Activated naive CD8-positive, alpha-beta T cell treated with anti-CD3 and anti-CD28 coated beads, Interleukin-2, amount 50 U/mL, for 16 hours (primary cell): ENCODE measurements at places on chromosomes 5 and 9.

DNA sequence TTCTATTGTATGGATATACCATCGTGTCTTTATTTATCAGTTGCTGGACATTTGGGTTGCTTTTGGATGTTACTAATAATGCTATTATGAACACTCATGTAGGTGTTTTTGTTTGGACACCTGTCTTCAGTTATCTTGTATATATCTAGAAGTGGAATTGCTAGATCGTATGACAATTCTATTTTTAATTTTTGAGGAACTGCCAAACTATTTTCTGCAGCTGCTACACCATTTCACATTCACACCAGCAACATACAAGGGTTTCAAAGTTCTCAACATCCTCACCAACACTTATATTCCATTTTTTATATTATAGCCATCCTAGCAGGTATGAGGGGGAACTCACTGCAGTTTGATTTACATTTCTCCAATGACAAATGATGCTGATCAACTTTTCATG is 324.6 kb downstream of the CAAP1 start:
- no peak for DNase-seq

DNA sequence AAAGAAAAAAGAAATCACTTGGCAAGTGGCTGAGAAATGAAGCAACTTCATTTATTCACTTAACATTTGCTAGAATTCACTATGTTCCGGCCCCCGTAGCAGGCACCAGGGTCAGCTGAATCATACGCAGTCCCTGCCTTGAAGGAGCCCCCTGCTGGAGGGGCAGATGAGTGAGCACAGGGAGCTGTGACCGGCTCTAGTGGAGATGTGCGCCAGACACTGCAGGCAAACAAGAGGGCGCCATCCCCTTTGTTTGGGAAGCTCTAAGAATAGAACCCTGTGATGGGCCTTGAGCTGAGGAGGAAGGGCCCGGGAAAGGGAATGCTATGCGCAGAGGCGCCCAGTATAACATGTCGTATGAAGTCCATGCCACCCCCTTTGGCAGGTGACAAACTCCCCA is 20.2 kb upstream of the RPL26L1 start:
- DNase-seq, result no peak

GRCh38 chr5:17436761-17437221 is 61.2 kb upstream of the TAF11L2 start:
- no peak for DNase-seq

- no peak for DNase-seq
These were observed 465.9 kb downstream of the CDH9 start for GRCh38 chr5:26572480-26572879.

- no peak for DNase-seq
These were observed 53.0 kb upstream of the PDZD2 start for GRCh38 chr5:31585895-31586270.

GRCh38 chr9:136693490-136694162 is 6.4 kb upstream of the AGPAT2 start:
- no peak for DNase-seq

DNA sequence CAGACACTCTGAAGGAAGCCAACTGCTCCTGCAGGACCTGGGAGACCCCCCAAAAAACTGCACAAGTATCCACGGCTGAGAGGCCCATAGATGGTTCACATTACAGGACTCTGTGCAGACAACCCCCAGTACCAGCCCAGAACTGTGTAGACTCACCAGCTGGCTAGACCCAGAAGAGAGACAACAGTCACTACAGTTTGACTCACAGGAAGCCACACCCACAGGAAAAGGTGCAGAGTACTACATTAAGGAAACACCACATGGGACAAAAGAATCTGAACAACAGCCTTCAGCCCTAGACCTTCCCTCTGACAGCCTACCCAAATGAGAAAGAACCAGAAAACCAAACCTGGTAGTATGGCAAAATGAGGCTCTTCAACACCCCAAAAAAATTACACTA is 281.2 kb upstream of the RGMB start:
- DNase-seq, result no peak

DNA sequence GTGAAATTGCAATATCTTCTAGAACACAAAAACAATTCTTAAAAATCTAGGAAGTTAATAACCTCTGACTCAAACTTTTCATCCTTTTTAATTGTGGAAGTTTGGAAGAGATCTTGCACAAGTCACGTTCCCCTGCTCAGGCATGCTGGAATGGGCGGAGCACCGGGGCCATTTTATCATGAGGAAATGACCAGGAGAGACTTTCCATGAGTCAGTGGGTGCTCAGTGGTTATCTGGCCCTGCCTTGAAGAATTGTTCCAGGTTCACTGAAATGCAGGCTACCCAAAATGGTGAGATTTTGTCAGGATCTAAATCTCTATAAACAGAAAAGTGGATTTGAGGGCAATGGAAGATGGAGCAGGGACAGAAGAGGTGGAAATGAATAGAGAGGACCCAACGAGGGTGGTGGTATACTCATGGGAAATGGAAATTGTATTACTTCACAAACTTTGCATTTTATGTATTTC is 61.2 kb downstream of the FYB1 start:
- no peak for DNase-seq
